ENCODE measurements at places on chromosomes 6 and 20.
A peak's percentile ranks its signal among the peaks of the same experiment; 100 is the strongest.

- DNase-seq = no peak
Measured at GRCh38 chr6:125558907-125559306, 190.5 kb upstream of the HEY2 start.

GRCh38 chr6:129236001-129236517 is 353.1 kb downstream of the LAMA2 start:
- DNase-seq = no peak

DNA sequence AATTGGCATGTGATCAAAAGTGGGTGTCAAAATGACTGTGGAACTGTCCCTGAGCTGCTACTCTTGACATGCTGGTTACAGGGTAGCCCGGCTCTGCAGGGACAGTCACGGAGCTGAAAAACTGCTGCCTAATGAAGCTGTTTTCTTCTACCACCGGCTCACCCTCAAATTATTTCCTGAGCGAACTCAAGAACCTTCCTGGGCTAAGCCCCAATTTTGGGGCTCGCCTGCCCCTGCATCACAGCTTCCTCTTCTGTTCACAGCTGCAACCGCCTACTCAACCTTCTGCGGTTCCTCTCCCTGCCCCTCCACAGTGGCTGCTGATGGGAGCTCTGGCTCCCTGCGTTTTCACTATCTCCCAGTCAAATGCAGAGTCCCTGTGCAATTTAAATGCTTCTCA is 110.8 kb upstream of the MLN start:
- no peak for DNase-seq

DNA sequence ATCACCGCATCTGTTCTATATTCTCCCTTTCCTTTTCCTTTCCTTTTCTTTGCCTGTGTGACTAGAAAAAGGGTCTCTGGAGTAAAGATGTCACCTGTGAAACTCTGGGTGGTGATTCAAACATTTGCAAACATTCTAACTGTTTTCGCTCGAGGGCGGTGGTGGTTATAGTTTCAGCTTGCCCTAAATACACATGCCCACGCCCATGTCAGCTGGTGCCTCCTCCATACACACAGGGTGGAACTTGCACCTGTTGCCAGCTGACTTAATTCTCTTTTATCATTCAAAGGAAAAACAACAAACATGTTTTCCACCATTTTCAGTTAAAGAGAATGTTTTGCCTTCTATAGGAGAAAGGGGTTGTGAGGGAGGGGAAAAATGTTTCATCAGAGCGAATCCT is 381.9 kb upstream of the ARID1B start:
- DNase-seq = no peak

GRCh38 chr20:16601047-16601446 is 27.8 kb upstream of the KIF16B start:
- no peak for DNase-seq

DNA sequence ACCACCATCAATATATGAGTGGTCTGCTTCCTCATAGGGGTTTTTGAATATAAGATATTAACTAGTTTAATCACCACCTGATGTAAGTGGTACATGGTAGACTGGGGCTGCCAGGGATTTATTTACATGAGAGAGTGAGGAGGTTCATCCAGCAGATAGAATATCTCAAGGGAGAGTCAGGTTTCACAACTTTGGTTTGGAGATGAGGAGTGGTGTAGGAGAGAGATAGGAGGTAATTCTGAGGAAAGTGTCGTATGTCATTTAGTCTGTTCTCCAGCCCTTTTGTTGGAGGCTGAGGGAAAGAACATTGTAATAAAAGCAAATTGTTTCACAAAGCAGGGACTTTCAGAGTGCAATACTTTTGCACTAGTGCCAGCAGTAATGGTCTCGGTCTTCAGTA is 16.8 kb downstream of the L3MBTL3 start:
- no peak for DNase-seq

DNA sequence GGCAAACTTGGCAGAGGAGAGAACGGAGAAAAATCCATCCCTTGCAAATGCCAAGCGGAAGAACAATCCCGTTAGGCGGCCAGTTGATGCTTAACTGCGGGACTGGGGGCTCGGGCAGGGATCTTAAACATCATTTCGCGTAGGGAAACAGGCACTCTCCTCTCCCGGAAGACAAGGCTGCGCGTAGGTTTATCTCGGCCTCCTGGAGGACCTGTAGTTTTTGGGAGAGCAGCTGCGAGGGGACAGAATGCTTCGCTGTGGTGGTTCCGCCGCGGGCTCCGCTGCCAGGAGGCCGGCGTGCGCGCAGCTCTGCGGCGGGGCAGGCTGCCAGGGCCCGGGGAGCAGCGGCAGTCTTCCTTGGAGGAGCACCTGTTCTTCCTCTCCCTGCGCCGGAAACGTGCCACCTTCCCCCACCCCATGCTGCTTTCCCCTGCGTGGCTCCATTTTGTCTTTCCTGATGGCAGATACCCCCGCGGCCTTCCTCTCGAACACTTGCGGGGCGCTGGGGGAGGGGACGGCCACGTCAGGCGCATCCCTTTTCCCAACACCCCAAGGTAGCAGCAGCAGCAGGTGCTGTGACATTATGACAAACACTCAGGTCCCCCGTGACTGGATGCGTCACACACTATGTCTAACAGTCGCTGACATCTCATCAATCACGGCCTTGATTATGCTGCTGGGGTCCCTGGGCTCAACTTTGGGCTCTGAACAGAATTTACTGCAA is 230.7 kb upstream of the BTBD3 start:
- peak; percentile 13 for DNase-seq

DNA sequence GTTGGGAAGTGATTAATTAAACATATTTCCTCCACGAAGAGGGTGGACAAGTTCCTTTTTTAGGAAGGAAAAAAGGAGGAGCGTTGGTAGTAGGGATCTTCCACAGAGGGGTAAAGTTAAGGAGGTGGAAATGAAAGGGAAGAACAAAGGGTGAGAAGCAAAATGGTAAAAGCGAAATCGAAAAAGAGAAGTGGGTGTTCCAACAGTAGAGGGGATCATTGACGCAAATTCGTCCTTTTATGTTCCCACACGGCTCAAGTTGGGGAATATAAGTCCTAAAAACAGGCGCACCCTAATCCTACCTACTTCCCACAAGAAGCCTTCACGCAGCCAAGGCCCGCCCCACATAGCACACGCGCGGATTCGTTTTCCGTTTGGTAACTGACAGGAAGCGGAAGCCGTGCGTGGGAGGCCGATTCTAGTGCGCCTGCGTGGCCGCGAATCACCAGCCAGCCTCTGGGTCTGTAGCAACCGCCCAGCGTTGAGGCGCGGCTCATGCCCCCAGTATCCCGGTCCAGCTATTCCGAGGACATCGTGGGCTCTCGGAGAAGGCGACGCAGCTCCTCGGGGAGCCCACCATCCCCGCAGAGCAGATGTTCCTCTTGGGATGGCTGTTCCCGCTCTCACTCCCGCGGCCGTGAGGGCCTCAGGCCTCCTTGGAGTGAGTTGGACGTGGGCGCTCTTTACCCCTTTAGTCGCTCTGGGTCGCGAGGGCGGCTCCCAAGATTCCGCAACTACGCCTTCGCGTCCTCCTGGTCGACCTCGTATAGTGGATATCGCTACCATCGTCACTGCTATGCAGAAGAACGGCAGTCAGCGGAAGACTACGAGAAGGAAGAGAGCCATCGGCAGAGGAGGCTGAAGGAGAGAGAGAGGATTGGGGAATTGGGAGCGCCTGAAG is at the start of gene NKAPL:
NKAPL (plus strand) TSS at position 421 of the 901 bp plus-strand sequence; CDS start at position 496, 75 bp downstream.
- peak; percentile 49 for DNase-seq

DNA sequence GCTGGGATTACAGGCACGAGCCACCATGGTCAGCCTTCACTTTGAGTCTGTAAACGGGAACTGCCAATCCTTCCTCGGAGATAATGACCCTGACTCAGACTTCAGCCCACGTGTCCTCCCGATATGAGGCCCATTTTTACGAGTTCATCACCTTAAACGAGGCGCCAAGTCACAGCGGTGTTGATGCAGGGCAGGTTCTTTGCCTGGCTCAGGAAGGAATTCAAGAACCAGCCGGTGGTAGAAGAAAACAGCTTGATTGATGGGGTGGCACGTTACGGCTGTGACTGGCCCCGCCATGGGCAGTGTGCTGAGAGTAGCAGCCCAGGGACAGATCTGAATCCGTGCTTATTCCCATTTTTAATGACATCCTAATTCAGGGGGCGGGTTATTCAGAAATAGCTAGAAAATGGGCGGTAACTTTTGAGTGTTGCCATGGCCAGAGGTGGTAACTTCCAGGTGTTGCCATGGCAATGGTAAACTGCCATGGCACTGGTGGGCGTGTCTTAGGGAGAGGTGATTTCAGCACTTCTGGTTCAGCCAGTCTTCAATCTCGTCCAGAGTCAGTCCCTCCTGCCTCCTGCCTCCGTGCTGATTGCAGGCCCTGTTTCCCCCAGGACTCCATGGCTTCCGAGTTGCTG is 9.1 kb upstream of the MAP1LC3A start:
- DNase-seq = no peak

DNA sequence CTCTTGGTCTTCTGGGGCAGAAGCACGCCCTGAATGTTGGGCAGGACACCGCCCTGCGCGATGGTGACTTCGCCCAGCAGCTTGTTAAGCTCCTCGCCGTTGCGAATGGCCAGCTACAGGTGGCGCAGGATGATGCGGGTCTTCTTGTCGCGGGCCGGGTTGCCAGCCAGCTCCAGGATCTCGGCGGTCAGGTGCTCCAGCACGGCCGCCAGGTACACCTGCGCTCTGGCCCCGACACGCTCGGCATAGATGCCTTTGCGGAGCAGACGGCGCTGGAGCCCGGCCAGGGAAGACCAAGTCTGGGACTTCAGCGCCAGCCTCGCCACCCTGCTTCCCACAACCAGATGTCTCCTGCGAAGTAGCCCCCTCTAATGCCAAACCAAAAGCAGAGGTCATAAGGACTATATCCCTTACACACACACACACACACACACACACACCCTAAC is 8.0 kb upstream of the SLC17A3 start:
- DNase-seq = no peak

DNA sequence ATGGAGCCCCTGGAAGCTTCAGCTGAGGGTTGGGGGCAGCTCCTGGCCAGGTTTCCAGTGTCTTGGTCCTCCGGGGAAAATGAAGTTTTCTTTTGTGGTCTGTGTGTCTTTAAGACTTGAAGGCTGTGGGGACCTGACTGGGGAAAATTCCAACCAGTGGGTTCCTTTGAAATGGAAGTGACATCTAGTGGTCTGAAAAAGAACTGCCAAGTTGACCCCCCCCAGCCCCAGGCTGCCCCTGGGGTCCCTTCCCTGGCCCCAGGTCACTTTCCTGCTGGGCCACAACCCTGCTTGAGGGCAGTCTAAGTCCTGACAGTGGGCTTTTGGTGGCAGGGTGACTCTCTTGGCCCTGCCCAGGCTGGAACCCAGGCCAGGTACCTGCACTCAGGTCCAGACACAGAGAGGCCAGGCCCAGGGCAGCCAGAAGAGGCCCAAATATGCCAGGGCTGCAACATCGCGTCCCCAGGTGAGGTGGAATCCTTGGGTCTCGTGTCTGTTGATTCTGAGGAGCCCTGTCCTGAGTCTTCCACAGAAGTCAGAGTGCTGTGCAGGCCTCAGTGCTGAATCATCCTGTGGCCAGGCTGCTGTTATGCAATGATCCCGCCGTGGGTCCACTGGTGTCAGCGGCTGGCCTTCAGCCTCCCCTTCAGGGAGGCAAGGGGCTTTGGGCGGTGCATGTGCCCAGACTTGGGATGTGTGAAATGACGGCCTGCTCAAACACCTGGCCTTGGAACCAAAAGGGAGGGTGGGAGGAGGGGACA is 68.4 kb downstream of the VEGFA start:
- peak; percentile 81 for DNase-seq

- DNase-seq = peak; percentile 28
Measured at GRCh38 chr6:129852257-129852858, 8.8 kb downstream of the TMEM244 start.

DNA sequence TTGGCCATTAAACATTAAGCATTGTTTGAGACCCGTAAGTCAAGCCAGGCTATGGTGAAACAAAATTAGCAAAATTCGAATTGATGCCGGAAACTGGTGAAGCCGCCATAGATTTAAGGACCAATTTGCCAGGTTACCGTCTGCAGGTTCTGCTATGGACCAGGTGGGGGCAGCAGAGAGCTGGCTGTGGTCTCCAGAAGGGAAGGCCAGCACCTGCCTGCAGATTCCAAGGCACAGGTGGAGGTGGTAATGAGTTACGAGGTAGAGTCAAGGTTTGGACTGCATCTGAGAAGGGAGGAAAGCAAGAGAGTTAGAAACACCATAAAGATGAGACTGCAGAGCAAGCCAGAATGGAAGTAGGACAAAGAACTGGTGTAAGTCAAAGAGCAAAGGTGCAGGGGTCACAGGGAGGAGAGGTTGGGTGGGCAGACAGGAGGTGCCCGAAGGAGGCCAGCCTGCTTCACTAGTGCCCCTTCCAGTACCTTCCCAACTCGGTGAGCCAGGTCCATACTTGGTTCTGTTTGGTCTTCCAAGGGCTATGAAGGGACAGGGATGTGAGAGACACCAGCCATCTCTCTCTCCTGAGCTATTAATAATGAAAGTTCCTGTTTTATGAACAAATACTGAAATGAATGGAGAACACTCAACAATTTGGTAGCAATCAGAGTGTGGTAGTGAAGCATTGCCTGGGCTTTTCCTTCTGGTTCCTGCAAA is 131.6 kb upstream of the ESR1 start:
- DNase-seq = peak; percentile 19

GRCh38 chr20:3751675-3752385 is 15.7 kb downstream of the ADISSP start:
- no peak for DNase-seq

- no peak for DNase-seq
Measured at GRCh38 chr20:53032478-53032932, 60.3 kb downstream of the TSHZ2 start.

DNA sequence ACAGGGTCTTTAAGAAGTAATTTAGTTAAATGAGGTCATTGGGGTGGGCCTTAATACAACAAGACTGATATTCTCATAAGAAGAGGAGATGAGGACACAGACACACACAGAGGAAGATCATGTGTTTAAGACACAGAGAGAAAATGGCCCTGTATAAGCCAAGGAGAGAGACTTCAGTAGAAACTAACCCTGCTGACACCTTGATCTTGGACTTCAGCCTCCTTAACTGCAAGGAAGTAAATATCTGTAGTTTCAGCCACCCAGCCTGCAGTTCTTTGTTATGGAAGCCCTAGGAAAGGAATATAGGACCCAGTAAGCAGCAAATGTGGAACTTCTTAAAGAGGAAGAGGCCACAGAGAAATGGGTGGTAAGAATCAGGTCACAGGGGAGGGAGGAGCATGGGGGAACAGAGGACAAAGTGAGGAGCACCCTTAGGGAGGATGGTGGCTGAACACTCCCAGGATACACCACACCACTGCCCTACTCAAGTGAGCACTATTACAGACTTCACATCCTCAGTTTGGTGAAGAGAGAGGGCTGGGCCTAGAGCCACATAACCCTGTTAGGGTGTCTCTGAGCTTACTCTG is 762 bp downstream of the SIRPB1 start:
- no peak for DNase-seq

DNA sequence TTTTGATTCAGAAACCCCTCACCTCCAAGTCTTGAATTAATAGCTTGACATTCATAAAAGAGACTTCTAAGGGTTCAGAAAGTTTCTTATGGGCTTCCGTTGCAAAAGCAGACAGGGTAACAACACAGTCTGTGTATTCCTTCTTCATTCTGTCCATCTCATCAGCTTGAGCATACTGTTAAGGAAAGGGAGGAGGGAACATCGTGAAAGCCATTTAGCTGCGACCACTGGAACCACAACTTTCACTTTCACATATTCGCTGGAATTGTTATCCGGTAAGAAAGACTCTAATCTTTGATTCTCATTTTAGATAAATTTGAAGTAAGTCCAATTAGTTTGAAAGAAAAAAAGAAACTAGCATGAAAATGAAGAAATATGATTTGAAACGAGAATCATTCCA is 174.4 kb downstream of the SYNE1 start:
- no peak for DNase-seq

GRCh38 chr6:166174031-166174430 is 6.4 kb upstream of the TBXT start:
- DNase-seq = no peak

Measured in EL (cell line).